Caco-2 (cell line): ENCODE measurements at places on chromosomes 1 and 21. TPM values are rescaled to one million over a fixed set of nuclear protein-coding genes. Genes with fewer than 3 reads are reported as not detected.

- no peaks in the 10 kb centered on the region for H3K36me3 ChIP-seq
- no peaks in the 10 kb centered on the region for H3K27me3 ChIP-seq
- no peak for DNase-seq
- no peaks in the 10 kb centered on the region for H3K4me1 ChIP-seq
Measured at GRCh38 chr1:210132582-210132981, 100.0 kb upstream of the SERTAD4 start.

Gene TIMM17A
- 63.7 and 64.1 TPM in 2 replicates for total RNA-seq

DNA sequence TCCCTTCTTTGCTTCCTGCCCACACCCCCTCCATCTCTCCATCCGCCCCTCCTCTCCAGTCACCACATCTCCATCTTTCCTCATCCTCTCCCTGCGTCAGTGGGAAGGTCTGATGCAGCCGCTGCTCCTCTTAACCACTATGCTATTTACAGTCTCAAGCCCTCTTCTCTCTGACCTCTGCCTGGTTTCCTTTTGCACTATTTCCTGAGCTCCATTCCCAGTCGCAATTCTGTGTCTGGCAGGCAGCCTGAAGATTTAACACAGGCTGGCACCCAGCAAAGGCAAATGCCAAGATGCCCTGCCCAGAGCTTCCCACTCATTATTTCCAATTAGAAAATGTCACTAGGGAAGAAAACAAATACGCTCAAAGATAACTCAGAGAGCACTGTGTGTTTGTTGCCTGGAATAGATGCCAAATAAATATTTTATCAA lies 89.6 kb upstream of the LPGAT1 start:
- no peaks in the 10 kb centered on the region for H3K27me3 ChIP-seq
- no peak overlapping the region for H3K27ac ChIP-seq
- peaks cover 23% of the 10 kb centered on the region for H3K4me1 ChIP-seq
- no peak overlapping the region for H3K4me3 ChIP-seq
- no peaks in the 10 kb centered on the region for H3K36me3 ChIP-seq

DNA sequence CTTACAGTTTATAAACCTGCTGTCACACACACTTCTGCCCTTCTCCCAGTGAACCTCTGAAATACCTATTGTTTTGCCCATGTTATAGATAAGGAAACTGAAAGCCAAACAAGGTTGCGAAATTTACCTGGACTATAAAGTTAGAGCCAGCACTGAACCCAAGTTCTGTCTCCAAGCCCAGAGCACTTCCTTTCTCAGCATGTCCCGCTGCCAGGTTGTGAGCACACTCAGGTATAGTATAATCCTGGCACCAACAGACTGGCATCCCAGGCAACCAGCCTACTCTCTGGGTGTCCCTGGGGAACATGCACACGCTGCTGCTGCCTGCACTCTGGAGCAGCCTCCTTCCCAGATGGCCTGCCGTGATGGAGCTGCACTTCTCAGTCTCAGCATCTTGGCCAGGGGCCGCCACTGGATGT lies 45.1 kb downstream of the PGBD5 start:
- peaks cover 23% of the 10 kb centered on the region for H3K4me1 ChIP-seq
- H3K27ac ChIP-seq, result no peak overlapping the region
- no peaks in the 10 kb centered on the region for H3K27me3 ChIP-seq
- no peak for DNase-seq
- no peaks in the 10 kb centered on the region for H3K36me3 ChIP-seq

DNA sequence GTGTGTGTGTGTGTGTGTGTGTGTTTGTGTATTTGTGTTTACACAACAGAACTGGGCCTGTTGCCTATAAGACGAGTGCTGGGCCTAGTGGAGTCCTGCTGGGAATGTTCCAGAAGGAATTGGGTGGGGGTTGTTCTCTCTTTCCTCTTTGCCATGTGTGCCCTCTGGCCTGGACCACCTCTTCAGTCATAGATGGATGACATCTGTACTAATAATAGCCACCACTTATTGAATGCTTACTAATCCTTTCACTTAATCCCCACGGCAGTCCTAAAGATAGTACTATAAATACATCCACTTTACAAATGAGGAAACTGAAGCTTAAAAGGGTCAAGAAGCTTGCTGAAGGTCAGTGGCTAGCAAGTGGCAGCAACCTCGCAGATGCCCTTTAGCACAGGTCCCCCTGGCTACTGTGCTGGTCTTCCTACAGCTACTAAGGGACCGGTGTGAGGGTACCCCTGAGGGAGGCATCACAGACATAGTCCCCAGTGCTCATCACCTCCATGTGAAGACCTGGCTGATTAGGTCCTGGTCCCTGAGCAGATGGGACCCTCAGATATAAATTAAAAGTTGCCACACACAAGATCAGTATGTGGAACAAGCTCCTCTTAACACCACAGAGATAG lies 55.2 kb upstream of the KIF1B start:
- H3K27me3 ChIP-seq, result no peaks in the 10 kb centered on the region
- no peak for DNase-seq
- no peaks in the 10 kb centered on the region for H3K36me3 ChIP-seq
- H3K4me3 ChIP-seq, result no peak overlapping the region

Gene KRTAP19-1
- total RNA-seq, result not detected in 2 replicates

DNA sequence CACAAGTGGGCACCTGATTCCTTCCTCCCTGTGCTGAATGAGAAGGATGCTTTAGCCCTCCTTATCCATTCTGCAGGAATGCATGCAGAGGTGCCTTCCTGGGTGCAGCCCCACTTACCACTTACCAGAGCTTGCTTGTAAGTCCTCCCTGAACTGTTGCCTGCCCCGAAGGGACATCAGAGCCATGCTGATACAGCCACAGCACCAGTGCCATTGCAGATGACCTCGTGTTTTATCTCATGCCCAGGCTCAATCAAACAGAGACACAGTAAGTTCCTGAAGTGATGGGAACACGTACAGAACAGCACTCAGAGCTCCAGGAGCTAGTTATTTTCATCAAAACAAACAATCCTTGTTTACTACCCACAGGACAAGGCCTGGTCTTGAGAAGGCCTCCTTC lies 81.9 kb downstream of the ATP1A1 start:
- no peak overlapping the region for H3K4me3 ChIP-seq
- no peaks in the 10 kb centered on the region for H3K27me3 ChIP-seq
- peak overlapping the region; percentile 93 for H3K27ac ChIP-seq
- H3K4me1 ChIP-seq, result peaks cover 50% of the 10 kb centered on the region

Gene KCNQ4
- total RNA-seq, result 1.4 and 1.6 TPM in 2 replicates

DNA sequence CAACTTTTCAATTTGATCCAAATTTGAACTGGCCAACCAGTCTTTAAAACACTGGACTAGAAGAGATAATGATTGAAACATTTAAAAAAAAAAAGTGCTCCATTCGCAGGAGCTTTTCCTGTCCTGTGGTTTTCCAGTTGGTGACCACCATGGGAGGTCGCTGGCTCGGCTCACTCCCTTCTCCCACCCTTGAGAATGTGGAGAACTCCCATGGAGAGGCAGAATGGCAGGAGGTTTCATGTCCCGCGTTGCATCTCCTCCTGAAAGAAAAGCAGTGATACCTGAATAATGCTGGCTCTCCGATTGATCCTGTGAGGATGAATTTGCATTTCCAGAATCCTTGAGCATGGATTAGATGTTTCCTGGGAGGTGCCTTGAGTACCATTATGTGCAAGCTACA lies 16.5 kb upstream of the MPZL1 start:
- H3K27ac ChIP-seq, result no peak overlapping the region
- H3K4me1 ChIP-seq, result no peaks in the 10 kb centered on the region
- no peak overlapping the region for H3K4me3 ChIP-seq
- no peaks in the 10 kb centered on the region for H3K36me3 ChIP-seq
- DNase-seq, result no peak
